ENCODE measurements at places on chromosomes 12 and 14.

- no peak for DNase-seq
Measured at GRCh38 chr12:103288016-103288415, 207.8 kb downstream of the C12orf42 start.

DNA sequence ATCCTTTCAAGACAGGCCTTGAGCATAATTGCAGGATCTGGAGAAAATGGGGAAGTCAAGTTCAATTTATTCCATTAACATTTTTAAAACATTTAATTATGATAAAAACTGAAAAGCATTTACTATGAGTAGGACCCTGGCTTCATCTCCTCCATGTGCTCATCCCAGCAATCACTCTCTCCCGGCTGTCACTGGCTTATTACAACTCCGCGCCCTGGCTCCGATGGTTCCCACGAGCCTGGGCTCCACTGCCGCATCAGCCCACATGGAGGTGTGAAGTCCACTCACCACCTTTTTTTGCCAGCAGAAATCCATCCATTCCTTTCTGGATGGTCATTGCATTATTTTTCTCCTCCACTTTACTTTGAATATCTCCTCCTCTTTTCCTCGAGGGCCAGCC lies 194.4 kb downstream of the EMP1 start:
- no peak for DNase-seq

GRCh38 chr12:88111074-88111652 lies 30.7 kb downstream of the CEP290 start:
- DNase-seq = peak; percentile 15

GRCh38 chr12:49806321-49806813 lies 21.8 kb downstream of the NCKAP5L start:
- no peak for DNase-seq

GRCh38 chr12:80698847-80699542 lies 8.4 kb upstream of the MYF6 start:
- no peak for DNase-seq

DNA sequence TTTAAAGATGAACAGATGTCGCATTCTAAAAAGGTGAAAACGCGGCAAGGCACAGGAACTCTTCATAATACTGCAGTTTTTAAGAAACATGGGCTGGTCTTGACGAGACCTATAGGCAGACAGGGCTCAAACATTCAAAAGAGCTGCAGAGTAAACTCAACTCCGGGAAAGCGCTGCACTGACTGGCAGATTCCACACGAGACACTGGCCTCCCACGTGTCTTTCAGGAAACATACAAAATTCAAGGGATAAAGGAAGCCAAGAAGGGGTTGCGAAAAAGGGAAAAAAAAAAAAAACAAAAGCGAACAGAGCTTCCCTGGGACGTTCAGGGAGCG lies 614 bp upstream of the ARF6 start:
- DNase-seq = peak; percentile 29

- DNase-seq = no peak
Measured at GRCh38 chr12:78966926-78967325, 102.4 kb downstream of the SYT1 start.

- no peak for DNase-seq
Measured at GRCh38 chr14:90535556-90536090, 138.8 kb downstream of the CALM1 start.

DNA sequence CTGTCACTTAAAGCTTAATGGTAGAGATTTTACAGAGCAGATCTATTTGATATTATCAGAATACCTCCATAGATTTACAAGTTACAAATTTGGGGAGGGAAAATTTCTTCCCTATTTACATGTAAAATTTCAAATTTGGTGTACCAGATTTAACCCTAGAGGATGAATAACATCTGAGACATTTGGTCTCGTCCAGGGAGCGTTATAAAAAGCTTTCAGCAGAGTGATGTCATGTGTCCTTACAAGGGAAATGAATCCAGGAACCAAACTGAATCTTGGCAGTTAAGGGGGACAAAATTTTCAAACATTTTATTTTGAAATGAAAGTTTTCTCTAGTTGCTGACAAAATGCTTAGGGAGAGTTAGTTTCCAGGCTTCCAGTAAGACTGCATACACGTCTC lies 4.5 kb upstream of the CDK17 start:
- no peak for DNase-seq

GRCh38 chr12:78442454-78442801 lies 422.1 kb upstream of the SYT1 start:
- no peak for DNase-seq

DNA sequence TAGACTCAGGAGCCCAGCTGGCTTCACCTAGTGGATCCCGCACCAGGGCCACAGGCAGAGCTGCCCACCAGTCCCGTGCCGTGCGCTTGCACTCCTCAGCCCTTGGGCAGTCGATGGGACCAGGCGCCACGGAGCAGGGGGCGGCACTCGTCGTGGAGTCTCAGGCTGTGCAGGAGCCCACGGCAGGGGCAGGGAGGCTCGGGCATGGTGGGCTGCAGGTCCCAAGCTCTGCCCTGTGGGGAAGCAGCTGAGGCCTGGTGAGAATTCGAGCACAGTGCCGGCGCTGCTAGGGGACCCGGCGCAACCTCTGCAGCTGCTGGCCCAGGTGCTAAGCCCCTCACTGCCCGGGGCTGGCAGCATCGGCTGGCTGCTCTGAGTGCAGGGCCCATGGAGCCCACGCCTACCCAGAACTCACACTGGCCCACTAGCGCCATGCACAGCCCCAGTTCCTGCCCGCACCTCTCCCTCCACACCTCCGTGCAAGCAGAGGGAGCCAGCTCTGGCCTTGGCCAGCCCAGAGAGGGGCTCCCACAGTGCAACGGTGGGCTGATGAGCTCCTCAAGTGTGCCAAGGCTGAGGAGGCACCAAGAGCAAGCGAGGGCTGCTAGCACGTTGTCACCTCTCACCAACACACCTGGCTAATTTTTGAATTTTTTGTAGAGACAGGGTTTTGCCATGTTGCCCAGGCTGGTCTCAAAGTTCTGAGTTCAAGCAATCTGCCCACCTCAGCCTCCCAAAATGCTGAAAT lies 116.1 kb downstream of the SPTSSA start:
- DNase-seq = no peak

DNA sequence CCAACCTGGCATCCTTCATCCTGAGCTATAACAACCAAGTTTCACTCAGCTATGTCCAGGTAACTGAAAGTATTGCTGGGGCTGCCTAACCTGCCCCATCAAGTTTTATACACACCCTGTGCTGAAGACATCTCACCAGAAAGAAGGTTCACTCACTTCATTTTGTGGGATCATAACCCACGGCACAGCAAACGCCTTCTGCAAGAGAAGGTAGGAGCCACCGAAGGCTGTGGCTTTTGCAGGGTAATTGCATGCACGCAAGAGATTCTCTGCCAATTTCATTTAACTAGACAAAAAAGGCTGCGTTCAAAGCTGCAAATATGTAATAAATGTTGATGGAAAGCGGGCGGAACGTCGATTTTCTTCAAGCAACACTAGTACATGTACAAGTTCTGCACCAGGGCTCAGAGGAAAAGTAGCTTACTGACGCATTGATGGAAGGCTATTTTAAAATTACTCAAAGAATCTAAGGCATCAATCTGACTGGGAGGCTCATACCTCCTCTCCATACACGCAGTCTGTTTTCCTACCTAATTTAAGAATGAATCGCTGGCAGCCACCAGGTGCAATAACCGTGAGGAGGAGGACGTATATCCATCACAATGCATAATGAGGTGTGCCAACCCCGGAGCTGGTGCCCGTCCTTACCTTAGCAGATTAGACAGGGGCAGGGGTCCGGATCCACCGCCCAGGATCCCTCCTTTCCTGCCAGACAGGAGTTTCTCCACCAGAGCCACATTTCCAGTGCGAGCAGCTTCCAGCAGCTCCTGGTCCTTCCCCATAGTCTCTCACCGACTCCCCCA lies 1.1 kb downstream of the ANKS1B start:
- DNase-seq = no peak

- no peak for DNase-seq
Measured at GRCh38 chr14:76531085-76531484, 155.1 kb downstream of the ESRRB start.

GRCh38 chr14:38718519-38718918 lies 384.5 kb downstream of the SEC23A start:
- no peak for DNase-seq

DNA sequence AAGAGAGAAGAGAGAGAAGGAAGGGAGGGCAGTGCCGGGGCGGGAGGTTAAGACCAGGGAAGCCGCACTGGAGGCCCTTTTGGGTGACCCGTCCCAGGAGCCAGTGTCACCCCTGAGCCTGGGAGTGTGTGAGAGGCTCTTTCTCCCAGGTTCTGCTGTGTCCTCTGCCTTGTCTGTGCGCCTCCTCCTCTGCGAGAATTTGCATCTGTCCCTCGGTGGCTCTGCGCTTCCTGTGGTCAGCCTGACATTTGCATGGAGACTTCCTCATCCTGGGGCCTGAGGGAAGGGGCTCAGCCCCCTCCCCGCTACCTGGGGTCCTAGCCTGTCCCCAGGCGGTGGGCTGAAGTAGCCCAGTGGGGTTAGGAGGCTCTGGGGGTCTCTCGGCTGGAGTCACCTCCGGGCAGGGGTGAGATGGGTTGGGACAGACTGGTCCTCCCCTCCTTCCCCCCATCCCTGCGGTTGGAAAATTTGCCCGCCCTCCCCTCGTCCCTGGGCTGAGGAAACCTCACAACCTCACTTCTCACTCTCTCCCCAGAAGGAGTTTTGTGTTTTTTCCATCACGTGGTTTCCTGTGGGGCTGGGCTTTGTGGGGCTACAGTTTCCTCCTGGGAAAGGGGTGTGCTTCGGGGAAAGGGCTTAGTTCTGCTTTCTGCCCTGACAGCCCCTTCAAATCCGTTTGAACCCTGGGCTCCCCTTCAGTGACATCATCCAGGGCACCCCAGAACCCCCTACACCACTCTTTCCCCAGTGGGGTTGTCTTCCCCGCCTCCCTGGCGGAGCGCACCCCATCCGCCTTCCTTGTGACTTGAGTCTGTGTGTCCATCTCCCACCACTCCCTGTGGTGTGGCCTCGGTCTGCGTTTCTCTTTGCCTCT lies 2.5 kb downstream of the PTPN6 start:
- DNase-seq = no peak

GRCh38 chr12:42129595-42130204 lies 15.0 kb downstream of the GXYLT1 start:
- DNase-seq = no peak
